ENCODE measurements at places on chromosomes 3 and 15.

DNA sequence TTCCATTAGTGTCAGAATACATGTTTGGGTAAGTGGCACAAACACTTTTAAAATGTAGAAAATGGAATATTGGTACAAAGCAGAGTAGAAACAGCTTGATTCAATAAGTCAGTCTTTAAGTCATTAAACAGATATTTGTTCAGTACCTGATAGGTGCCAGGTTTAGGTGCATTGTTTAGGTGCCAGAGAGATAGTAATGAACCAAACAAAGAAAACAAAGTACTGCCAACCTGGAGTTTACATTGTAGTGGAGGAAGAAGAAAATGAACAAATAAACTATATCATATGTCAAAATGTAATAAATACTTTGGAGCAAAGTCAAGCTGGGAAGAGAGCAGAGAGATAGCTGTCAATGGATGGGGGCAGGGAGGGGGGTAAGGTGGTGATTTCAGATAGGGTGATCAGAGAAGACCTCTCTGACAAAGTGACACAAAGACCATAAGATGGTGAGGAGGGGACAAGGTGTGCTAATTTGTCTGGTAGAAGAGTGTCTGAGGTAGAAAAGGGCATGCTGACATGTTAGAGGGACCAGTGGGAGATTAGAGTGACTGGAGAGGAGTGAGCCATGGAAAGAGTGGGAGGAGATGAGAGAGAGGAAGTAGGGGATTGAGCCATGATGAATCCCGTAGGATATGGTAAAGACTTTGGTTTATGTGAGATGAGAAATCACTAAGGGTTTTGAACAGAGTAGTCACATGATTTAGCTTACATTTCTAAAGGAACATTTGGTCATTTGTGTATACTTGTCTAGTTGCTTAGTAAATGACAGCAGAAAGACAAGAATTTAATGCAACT, 128.2 kb downstream of the UBE2E2 start:
- no peak for DNase-seq

DNA sequence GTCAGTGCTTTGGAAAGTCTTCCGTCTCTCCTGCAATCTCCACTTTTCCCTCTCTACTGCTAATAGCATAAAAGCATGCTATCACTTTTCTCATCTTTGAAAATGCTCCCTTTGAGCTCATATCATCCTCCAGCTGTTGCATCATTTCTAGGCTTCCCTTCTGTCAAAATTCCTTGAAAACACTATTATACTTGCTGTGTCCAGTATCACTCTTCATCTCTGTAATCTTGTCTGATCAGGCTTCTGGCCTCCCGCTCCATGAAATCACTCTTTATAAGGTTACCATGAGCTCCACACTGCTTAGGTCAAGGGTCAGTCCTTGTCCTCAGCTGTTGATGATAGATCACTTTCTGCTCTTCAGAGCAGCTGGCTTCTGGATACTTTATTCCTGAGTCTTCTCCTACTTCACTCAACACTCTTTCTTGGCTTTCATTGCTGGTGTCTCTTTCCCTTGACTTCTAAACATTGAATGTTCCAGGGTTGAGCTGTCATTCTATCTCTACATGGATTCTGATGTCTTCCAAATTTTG, 50.9 kb upstream of the SPTSSB start:
- no peak for DNase-seq

GRCh38 chr3:170037463-170038433, at the start of gene GPR160:
Gene GPR160 (plus strand): TSS chr3:170037995. CDS start chr3:170083973, 45,978 bp downstream.
- peak; percentile 72 for DNase-seq

DNA sequence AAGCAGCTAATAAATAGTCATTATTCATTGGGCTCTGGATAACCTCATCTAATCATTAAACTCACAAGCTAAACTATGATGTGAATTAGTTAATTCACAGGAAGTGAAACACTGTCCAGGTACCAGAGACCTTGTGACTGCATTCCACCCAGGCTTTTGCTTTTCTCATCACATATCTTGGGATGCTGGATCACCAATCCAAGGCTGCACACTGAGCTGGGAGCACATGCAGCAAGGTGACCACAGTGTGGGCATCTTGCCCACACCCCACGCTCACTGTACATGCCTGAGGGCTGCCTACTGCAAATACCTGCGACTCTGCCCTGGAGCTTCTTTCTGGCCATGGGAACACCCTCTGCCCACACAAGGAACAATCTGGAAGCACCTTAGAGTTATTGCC, 40.6 kb upstream of the TNFAIP8L3 start:
- DNase-seq, result no peak

DNA sequence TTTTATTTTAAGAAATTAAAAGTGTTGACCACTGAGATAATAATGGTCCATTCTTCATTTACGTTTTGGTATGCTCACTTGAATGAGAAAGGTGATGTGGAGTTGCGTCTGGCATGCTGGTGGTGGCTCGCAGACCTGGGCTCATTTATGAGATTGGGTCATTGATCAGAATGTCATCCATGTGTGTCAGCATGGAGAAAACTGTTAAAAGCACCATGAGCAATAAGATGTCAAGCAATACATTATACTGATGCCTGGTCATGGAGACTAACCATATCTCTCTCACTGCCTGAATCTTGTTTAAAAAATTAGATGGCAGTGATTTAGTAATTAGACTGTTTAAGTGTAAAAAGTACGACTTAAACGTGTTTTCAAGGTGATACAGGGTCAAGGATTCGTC, 503.4 kb upstream of the SEMA6D start:
- DNase-seq, result no peak

GRCh38 chr15:67838789-67839332, 984 bp downstream of the RNU6-1 start:
- peak; percentile 74 for DNase-seq

Measured in left cardiac atrium (tissue), 4 donors.